ENCODE measurements at places on chromosomes 2 and 18.

- DNase-seq: no peak
These were observed 5.9 kb downstream of the CTLA4 start for GRCh38 chr2:203873461-203873860.

DNA sequence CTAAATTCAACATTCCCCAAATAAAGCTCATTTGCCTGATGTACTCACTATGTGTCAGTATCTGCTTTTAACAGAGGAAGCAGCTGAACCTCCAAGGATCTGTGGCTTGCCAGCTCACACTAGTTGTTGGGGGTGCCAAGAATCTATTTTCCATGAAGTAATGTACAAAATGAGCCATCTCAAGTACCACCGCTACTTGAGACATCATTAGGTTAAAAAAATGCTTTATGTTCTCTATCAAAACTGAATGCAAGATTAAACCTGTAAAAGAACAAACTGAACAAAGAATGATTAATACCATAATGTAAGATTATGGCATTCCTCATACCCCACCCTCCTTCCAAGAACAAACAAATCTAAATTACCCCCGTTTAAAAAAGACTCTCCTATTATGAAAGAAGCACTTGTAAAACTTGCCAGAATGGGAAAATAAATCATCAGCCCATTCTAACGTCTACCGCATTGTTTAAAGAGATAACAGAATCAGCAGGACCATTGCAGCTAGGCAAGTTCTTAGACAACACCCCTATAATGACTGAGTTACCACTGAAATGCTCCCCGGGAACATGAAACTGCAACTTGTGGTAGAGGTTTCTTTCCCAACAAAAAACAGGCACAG lies 471.6 kb downstream of the DLGAP1 start:
- peak; percentile 74 for DNase-seq

DNA sequence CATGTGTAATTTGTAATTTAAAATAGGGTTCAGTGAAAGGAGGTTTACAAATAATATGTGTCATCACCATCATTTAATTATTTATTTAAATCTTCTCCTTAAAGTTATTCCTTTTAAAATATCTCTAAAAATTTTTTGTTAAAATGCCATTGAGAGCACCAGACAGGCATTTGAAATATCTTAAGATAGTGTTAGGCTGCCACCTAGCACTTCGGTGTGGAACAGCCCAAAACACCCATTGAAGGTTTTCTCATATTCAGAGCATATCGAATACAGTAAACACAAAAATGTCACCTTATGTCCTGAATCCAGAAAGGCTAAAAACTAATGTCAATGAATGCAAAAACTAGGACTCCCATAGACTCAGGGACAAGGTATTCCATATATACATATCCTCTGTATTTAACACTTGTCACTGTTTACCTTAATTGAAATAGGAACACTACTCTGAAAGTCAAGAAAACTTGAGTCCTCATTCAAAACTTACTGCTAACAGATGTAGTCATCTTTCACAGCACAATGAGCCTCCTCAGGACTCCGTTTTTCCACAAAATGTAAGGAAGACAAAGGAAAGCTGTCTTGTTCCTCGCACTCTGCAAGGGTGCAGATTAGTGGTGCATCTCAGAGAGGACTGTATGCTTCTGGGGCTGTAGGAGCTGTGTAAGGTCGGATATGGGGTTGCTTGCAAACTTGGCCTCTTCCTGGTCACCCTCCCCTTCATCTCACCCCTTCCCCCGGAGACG lies 329.5 kb downstream of the PAX3 start:
- peak; percentile 13 for DNase-seq

- no peak for DNase-seq
These were observed 63.2 kb downstream of the TGFA start for GRCh38 chr2:70490381-70490780.

DNA sequence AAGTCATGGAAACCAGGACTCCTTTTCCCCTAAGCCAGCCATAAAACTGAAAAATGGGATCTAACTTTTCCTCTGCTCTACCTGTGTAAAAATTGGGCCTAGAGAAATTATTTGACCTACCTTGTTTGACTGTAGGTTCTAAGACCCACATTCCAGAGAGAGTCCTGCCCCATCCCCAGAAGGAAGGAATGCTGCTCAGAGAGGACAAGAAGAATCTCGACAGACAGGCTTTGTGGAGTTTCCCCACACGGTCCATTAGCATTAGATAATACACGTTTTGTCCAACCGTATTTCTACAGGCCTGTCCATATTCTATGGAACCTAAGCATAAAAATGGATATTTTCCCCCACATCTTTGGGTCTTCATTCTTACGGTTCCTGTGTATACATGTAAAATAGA lies 403.3 kb downstream of the METTL4 start:
- no peak for DNase-seq

DNA sequence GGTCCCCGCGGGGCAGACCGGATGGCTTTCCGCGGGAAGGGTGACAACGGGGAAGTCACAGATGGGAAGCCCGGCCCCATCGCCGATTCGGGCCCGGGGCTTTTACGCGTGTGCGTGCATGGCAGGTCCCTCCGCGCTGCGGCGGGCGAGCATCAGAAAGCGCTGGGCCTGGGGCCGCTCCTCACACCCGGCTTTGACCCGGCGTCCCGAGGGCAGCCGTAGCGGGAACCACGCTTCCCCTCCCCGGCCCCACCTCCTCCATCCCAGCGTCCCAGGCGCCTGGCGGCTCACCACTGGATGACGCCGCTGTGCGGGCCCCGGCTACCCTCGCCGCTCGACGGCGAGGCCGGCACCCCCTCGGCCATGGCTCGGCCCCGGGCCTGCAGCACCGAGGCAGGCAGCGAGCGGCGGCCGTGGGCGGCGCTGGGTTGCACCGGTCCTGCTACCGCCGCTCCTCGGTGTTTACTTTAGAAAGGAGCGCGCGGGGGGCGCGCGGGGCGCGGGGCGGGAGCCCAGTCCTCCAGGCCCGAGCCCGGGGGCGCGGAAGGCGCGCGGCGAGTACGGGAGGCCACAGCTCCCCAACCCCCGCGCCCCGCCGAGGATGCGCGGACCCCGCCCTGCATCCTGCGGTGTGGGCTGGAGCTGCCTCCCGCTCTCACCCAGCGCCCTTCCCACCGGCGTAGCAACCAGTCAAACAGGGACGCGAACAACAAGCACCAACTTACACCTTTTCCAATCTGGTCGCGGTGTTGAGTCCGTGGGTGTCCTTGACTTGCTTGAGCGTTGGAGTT lies 806 bp downstream of the RFX8 start:
- peak; percentile 60 for DNase-seq

DNA sequence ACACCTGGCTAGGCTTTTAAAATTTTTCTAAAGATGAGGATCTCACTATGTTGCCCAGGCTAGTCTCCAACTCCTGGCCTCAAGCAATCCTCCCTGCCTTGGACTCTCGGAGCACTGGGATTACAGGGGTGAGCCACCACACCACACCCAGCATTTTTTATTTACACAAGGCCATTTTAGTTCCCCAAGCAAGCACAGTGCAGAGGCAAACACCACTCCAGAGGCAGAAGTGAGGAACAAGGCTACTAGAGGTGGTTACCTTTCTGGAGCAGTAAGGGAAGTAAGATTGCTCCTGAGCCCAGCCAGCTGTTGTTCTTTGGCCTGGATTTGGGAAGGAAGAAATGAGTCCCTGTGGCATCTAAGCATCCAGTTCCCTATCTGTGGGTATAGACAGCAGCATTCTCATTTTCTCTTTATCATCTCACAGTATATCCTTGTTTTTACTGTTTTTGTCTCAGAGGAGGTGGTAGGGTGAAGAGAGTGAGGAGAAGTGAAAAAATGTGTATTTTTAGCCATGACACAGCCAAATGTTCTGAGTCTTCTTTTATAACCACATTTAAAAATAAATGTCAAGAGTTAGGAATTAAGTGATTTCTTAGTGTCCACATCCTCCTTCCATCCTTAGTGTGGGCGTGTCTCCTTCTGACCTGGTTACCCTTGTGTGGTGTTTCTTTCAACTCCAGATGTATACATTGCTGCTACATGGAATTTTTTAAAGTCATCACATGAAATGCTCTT lies 10.5 kb upstream of the TTC39C start:
- DNase-seq: peak; percentile 65

Data from fibroblast of skin of back (primary cell).